ENCODE measurements at places on chromosomes 5 and 9.

DNA sequence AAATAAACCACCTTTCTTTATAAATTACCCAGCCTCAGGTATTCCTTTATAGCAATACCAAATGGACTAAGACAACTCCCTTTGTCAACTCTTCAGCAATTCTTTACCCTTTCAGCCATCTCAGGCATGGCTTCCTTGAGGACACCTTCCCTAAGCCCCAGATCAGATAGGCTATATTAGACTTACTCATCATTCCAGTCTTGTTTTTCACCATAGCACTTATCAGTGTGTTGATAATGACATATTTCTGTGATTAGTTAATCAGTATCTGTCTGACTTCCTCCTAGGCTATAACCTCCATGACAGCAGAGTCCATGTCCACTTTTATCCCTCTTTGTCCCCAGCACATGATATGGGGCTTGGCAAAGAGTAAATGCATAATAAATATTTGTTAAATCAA is 238.1 kb downstream of the ACTL7B start:
- DNase-seq, result no peak

- no peak for DNase-seq
Measured at GRCh38 chr5:115683081-115683480, 57.2 kb upstream of the TMED7 start.

DNA sequence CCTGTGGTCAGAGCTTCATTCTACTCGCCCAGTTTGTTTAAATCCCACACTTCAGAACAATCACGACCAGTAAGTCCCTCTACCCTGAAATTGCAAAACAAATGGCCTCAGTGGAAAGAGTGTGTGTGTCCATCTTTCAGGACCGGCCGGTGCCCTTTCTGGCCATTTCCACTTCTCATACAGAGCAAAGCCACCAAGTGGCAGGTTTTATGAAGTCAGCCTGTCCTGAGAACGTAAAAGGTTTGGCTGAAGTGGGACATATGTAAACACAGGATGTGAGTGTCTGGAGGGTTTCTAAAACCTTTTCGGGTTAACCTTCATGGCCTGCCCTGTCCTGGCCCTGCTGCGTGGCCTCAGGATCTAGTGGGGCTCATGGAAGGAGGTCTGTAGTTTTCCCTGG is 24.7 kb downstream of the NXNL2 start:
- DNase-seq, result no peak

DNA sequence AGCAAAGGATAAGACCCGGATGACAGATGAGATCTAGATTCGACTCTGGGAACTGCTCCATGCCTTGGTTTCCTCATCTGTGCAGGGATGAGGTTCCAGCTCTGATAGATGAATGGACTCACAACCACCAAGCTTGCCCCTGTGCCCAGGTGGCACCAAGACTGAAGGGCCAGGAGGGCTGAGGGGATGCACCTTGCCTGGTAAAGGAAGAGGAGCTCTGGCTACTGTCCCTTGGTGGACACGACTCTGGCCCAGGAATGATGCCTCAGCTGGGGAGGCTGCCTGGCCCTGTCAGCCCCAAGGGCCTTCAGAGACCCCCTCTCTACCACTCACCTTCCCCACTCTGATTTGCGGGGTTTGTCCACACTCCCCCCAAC is 24.9 kb upstream of the ANXA6 start:
- no peak for DNase-seq

DNA sequence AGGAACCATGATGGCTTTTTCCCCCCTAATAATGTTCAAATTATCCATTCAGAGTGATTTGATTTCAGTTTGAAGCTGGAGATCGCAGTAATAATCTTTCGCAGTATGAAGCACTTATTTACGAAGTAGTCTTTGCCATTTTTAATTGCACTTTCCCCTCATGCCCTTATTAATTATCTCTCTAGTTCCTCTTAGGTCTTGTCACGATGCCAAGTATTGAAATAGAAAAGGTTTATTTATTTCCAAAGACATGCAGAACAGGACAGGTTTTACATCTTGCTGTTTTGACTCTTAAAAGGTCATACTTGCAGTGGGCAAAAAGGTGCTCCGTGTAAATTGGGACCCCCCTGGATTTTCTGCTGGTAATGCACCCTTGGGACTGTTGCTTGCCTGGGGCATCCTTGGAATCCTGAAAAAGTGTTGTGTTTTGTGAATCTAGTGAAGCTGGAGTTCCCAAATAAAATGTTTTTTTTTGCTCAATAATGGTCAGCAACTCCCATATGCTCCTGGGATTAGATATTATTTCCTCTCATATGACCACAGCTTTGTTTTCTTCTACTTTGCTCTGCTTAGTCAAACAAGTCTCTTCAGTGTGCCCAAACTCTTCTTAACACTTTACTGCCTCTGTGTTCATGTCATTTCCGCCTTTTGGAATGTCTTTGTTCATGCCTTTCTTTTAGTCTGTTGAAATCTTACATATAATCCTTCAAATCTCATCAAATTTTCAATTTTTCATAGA is 278.3 kb downstream of the TMEM38B start:
- no peak for DNase-seq
